Left renal pelvis (tissue), 4 donors: ENCODE measurements at places on chromosomes 7 and 10. TPM values are rescaled to one million over a fixed set of nuclear protein-coding genes. Genes with fewer than 3 reads are reported as not detected.

DNA sequence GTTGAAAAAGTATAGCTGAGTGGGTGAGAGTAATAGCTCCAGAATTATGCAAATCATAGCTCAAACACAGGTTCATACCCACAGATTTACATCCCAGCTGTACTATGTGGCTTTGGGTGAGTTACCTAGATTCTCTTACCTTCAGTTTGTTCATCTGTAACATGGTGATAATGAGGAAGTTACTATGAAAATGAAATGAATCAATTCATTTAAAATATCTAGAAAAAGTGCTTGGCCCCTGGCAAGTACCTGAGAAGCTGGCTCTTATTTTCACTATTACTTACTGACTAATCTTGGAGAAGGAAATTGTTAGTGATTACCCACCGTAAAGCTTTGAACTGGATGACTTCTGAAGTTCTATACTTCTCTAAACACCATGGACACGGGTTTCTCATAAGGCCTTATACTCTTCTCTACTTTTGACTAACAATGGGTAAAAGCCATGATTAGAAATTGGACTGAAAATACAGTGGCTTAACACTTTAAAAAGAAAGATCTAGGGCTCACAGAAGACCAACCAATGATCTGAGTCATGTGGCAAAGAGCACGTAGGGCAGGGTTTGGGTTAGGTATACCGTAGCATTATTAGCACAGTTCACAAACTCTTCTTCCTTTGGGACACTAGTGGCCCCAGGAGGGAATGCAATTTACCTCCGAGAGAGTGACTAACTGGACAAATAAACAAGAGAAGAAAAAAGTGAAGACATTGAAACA is 149.2 kb downstream of the PLPP4 start:
- DNase-seq: no peak

DNA sequence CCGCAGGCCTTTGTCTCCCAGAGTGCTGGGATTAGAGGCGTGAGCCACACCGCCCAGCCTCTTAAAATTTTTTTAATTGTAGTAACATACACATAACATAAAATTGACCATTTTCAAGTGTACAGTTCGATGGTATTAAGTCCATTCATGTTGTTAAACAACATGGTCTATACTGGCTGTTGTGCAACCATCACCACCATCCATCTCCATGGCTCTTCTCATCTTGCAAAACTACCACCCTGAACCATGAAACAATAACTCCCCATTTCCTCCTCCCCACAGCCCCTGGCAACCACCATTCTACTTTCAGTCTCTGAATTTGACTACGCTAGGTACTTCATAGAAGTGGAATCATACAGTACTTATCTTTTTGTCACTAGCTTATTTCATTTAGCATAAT is 7.9 kb upstream of the ZFYVE27 start:
- DNase-seq: no peak

- no peak for DNase-seq
Measured at GRCh38 chr10:48251525-48252353, 22.8 kb downstream of the FRMPD2 start.

GRCh38 chr10:101228153-101228965 is 904 bp downstream of the LBX1 start:
- no peak for DNase-seq

- no peak for DNase-seq
Measured at GRCh38 chr7:91066627-91067026, 197.6 kb upstream of the FZD1 start.

Gene NPY
- polyA plus RNA-seq: 0.35 TPM

Gene CLDN4
- 3.7 TPM for polyA plus RNA-seq
